Adrenal gland (tissue), 19 donors: ENCODE measurements at places on chromosomes 7 and 10. TPM values are rescaled to one million over a fixed set of nuclear protein-coding genes. Genes with fewer than 3 reads are reported as not detected.

- DNase-seq = peak; percentile 65
Observed at GRCh38 chr7:50418086-50418515, 32.0 kb downstream of the FIGNL1 start.

DNA sequence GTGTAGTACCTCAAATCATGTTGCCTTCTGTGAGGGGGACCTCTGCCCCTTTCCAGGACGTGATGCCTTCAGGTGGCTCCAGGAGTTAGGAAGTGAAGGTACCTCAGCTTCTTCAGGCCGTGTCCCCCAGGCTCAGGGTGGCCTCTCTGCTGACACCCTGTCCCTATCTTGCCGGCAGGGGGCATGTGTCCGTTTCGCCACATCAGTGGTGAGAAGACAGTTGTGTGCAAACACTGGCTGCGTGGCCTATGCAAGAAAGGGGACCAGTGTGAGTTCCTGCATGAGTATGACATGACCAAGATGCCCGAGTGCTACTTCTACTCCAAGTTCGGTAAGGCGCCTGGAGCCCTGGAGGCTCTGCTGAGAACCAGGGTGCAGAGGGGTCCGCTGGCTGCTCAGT, 9.2 kb downstream of the CPSF4 start:
- no peak for DNase-seq

- DNase-seq = no peak
Observed at GRCh38 chr7:89517815-89518214, 636.5 kb upstream of the STEAP1 start.

DNA sequence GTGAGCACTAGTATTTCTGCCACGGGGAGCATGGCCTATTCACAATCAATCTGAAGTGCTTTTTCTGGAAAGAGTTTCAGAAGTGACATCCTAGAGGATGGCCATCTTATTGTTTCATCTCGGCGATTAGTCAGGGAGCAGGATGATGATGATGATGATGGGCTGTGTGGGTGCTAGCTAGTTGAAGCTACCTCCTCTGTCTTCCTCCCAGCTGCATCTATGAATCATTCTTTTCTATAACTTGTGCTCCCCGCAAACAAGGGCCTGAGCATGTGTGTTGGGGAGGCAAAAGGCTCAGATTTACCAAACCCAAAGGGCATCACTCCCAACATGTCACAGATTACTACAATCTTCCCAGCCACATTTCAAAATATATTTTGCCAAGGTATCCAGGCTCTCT, 118.7 kb upstream of the LAMB4 start:
- DNase-seq = no peak

GRCh38 chr7:96188174-96188581, 133.7 kb downstream of the SLC25A13 start:
- DNase-seq = no peak

DNA sequence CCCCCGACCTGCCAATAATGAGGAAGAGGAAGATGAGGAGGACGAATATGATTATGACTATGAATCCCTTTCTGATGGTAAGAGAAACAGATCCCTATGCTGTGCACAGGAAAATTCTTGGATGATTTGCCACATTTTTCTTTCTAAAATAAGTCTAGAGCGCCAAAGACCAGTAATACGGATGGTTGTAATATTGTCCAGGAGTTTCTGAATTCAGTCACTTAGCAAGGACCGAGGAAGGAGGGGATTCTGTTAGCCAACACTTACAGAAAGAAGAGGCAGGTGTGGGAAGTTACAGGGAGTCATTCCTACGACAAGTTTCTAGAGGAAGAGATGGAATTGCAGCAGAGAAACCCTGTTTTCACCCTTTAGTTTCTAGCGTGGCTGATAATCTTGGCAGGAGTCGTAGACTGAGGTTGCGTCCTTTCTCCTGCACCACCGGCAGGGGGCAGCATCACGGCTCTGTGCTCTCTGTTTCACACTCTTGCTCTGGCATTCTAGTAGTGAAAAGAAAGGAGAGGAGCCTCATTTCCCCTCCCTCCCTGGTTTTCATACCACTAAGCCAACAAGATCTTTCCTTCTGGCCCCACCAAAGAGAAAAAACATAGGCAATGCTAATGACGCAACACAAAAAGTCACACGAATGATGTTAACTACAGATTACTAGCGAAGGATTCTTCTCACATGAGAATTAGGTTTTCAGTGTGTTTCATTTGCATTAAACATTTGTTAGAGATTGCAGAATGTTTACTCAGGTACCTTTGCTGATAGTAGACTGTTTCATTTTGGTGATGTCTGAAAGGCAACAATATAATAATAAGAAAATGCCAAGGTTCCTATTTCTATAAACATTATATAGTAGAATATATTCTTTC, 82.7 kb downstream of the NOC3L start:
- DNase-seq = peak; percentile 45

GRCh38 chr10:14508725-14509124, 178.0 kb upstream of the FRMD4A start:
- DNase-seq = no peak

DNA sequence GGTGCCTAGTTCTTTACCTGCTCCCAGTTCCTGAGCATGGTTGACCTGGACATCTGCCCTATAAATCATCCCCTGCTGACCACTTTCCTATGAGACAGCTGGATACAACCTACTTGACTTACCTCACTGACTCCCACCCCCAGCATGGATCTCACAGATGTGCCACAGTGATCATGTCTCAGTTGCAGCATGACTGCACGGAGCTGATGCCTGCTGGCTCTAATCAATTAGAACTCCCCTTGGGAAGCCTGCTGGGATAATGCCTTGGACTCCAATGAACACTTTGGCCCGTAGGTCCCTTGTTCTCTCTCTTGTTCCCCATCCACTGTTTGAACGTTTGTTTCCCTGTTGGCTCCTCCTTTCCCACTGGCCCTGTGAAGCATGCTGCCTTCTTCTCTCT, 271.2 kb upstream of the IGFBP3 start:
- no peak for DNase-seq

DNA sequence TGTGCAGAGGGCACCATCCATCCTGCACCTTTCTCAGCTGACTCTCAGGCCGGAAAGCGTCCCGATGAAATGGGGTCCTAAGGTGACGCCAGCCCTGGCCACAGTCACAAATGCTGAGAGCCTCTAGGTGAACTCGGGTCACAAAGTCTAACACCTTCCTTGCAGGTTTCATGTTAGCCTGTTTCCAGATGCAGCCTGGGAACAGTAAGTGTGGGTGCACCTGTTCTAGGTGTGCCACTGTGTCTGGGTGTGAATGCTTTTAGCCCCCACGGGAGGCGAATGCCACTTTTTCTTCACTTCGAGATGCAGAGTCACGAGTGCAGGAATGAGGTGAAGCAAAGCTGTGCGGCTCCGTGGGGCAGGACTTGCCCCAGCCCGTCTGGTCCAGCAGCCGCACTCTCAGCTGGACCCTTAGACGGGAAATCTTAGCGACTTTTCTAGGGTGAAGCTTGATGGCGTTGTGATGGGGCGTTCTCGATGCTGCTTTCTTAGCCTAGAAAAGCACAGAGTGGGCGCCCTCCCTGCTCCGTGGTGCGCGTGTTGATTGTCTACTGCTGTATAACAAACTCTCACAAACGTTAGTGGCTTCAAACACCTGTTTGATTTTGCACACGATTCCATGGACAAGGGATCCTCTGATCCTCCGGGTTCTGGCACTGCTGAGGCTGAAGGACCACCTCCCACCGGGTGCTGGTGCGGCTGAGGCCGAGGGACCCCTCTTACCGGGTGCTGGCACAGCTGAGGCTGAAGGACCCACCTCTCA, 13.6 kb upstream of the VIPR2 start:
- no peak for DNase-seq

RAPGEF5 gene
- 5.1 TPM for polyA plus RNA-seq

- DNase-seq = no peak
Observed at GRCh38 chr7:87356448-87356847, 11.0 kb downstream of the CROT start.

GRCh38 chr7:369476-370258, 79.7 kb downstream of the FOXL3 start:
- no peak for DNase-seq

DGKI gene
- 0.71 TPM for polyA plus RNA-seq

GRCh38 chr7:156614434-156615264, 25.9 kb upstream of the RNF32 start:
- no peak for DNase-seq

GRCh38 chr7:155665957-155666287, 21.5 kb downstream of the RBM33 start:
- DNase-seq = no peak

DNA sequence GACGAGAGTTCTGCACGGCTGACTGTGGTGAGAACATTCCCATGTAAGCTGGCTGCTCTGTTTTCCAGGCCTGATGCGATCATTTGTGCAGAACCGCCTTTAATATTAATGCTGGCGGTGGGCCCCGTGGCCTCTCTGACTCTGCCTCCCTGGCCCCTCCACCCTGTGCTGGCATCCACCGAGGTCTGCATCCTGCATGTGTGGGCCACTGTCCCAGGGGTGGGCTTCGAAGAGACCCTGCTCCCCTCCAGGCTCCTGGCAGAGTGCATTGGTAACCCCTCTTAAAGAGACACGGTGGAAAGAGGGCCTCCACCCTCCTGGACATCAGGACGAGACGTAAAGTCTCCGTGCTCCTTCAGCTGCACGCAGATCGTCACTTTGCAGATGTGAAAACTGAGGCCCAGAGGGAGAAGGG, 67.3 kb upstream of the FAM20C start:
- DNase-seq = no peak

DNA sequence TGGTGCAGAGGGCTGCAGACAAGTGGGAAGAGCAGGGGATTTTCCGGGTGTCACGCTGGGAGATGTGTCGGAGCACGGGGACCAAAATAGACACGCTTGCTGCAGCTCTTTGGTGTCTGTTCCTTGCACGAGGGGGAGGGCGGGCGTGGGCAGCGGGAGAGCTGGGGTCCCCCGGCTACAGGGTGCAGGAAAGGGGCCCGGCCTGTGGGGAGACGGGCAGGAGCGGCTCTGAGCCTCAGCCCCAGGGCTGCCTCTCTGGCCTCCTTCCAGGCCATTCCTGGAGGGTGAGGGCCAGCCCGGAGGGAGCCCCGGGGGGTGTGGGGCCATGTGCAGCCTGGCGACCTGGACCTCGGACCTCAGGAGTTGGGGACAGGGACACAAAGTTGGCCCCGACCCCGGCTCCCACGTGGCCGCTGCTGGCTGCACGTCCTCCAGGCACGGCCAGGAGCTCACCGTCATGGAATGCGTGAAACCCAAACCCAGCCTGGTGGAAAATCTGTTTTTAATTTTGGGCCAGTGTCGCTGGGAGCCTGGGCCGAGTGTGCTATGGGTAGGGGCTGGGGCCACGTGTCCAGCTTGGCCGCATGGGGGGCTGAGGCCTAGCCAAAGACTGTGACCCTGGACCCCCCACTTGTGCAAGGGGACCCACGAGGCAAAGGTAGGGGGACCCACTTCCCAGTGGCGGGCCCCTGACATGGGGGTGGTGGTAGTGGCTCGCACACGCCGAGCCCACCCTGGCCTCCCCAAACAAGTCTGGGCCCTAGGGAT, 6.6 kb downstream of the TTYH3 start:
- DNase-seq = peak; percentile 87

ADCYAP1R1 gene
- 7.0 TPM for polyA plus RNA-seq

DNA sequence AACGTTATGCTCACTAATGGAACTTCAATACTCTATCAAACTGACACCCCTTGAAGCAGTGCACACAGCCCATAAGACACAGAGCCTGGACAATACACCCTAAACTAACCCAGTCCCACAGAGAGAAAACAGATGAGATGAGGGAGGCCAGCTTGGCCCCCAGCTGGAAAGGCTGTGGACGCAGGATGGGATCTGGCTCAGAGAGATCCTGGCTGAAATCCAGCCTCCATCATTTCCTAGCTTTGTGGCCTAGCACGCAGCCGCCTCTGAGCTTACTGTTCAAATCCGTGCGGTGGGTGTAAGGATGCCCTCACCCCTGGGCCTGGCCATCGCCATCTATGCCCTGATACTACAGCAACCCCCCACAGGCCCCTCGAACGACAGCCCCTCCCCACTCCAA, 32.7 kb downstream of the SNX8 start:
- no peak for DNase-seq

GRCh38 chr7:140675726-140676125, 3.0 kb downstream of the ADCK2 start:
- DNase-seq = no peak

DNA sequence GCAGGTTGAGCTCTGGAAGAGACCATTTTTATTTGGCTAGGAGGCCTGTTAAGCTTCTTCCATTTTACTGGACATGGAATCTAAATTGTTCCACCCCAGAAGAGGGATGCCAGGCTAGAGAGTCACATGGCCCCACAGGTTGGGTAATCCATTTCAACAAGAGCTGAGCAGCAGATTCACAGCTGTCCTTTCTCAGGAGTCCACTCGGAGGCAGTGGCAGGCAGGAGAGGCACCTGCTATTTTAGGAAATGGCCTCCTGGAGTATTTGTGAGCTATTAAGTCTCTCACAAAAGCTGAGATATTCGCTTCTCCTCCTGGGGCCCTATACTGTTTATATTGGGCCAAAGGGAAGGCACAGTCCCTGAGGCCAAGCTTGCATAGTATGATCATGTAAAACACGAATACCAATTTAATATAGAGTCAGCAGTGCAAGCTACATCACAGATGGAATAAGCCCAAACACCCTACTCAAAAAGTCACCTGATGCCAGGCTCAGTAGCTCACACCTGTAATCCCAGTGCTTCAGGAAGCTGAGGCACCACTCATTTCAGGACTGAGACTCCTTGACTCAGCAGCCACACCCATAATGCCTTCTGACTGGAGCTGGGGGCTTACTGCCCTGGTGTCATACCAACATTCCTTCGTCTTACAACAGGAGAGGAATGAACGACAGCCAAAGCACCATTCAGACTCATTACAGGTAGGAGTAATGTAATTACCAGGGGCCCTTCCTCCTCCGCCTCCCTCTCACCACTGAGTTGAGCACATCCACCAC, 124.1 kb downstream of the LMBR1 start:
- DNase-seq = peak; percentile 26
